ENCODE measurements at places on chromosomes 1 and 21.

DNA sequence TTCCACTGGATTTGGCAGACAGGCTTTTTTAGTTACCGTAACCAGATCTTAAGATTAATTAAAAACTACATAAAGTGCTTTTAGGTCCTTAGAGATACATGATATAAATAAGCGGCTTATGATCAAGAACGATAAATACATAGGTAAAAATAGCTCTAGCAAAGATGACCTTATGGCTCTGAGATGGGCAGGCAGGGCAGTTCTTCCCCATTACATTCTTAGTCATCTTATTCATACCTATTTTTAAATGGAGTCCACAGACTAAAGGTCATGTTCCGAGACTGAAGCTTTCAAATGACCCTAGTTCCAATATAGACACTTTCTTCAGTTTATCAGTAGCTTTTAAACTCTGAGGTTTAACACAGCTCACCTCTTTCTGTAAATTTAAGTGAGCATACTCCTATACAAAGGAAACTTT, 4.3 kb downstream of the MCL1 start:
- no peak for DNase-seq

DNA sequence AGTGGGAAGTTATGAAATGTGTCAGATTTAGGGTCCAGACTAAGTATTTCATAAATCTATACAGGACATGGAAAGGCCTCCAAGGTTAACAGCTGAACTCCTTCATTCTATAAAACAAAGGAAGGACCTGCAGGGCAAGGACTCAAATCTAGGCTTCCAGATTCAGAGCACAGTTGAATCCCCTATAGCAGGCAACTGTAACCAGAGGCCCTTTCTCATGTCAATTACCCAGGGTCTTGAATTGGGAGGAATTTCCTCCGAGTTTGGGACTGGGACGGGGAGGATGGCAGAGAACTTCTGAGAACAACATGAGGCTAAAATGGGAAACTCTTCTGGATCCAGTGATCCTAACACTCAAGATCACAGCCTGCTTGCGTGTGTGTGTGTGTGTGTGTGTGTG, 112.9 kb upstream of the BEND5 start:
- DNase-seq, result no peak

DNA sequence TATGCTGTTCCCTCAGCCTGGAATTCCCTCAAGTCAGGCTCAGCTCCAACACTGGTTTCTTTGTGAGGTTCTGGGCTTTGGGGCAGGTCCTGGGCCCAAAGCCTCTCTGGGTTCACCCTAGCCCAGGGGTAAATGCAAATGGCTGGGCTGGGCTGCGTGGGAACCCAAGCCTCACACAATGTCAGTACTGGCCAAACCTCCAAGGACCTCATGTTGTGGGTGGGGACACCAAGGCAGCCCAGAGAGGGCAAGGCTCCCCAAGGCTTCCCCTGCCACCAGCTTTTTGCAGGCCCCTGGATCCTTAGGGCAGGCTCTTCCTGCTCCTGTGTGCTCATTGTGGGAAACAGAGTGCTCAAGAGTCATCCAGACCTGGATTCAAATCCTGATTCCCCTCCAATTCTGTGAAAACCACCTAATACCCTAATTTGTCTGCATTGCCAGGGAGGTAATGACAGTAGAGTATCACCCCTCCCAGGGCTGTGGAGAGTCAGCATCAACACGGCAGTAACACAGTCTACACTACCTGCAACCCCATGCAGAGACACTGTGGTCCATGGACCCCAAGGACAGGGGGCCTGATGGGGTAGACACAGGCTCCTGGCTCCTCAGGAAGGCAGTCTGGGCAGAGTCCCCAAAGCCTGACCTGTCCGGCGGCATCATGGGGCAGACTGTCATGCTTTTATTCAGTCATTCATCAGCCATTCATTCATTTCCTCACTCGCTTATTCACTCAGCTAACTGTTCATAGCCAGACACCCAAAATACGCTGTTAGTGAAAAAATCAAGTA, 85.7 kb downstream of the DMRTB1 start:
- no peak for DNase-seq

- no peak for DNase-seq
Observed at GRCh38 chr1:51686450-51686849, 69.6 kb downstream of the OSBPL9 start.

GRCh38 chr1:3594706-3595377, 16.5 kb downstream of the MEGF6 start:
- no peak for DNase-seq

DNA sequence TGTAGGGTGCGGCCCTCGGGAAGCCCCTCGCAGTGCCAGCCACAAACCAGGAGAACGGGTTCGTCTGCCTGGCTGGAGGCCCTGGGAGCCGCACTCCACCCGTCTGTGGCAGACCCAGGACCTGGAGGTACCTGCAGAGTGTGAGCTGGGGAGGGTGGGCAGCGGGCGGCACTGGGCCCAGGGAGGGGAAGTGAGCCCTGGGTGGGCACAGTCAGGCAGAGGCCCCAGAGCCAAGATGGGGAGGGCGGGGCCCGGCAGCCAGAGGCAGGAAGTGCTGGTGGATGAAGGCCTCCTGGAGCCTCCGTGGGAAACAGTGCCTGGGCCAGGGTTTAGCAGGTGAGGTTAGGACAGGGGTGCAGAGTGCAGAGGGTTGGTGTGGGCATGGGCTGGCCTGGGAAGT, 4.0 kb upstream of the PEX10 start:
- DNase-seq, result no peak

GRCh38 chr1:220184506-220184905, 87.7 kb downstream of the RAB3GAP2 start:
- no peak for DNase-seq

- DNase-seq, result peak; percentile 71
Observed at GRCh38 chr1:32215629-32216480, 6.3 kb downstream of the TMEM234 start.

GRCh38 chr1:94382201-94382600, 36.0 kb upstream of the ABCD3 start:
- DNase-seq, result no peak

GRCh38 chr1:208132287-208132882, 111.8 kb downstream of the PLXNA2 start:
- DNase-seq, result peak; percentile 63

DNA sequence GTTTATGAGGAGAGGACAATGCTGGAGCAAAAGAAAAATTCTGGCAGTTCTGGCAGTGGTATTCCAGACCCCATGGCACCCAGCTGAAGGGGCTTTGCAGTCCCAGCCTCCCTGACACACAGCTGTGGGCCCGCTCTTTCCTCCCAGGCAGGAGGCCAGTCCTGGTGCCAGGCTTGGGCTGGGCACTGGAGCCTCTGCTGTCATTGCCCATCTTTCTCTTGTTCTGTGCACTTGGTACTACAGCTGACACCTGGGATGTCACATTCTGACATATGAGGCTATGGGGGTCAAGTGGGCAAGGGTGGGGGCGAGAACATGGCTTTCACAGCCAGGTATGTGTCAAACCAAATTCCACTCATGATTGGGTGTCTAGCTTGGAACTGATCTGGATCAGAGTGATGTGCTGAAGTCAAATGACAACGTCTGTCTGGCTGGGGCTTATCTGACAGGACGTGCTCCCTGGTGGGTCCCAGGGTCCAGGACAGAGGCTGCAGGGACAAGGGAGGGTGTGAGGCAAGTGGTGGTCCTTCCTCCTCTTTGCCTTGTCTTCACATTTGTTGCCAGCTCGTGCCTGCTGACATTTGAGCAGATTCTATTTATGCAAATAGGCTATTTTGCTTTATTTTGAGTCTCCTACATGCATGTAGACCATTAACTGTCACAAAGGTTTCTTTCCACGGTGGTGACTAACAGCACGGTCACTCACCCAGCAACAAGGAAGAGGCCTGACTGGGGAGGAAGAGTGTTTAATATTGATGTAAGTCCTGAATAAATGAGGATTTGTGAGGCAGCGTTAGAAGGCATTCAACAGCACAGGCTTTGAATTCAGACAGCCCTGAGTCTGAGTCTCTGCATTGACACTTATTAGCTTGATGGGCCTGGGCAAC, 336.3 kb downstream of the PBX1 start:
- no peak for DNase-seq

DNA sequence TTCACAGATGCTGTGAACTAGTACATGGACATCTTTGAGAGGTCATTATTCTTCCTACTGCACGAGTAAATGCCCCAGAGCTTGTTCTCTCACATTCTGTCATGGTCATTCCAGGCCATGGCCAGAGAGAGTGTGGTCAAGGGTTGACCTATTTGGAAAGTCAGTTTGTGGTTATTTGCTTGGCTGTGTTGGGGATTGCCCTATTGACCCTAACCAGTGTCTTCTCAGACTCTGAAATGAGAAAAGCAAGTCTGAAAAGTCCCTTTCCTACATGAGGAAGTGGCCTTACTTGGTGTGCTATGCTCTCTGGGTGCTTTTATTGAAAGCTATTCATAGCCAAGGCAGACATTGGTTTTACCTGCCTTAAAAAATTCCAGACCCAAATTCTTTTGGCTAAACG, 26.6 kb downstream of the CLIC6 start:
- no peak for DNase-seq

DNA sequence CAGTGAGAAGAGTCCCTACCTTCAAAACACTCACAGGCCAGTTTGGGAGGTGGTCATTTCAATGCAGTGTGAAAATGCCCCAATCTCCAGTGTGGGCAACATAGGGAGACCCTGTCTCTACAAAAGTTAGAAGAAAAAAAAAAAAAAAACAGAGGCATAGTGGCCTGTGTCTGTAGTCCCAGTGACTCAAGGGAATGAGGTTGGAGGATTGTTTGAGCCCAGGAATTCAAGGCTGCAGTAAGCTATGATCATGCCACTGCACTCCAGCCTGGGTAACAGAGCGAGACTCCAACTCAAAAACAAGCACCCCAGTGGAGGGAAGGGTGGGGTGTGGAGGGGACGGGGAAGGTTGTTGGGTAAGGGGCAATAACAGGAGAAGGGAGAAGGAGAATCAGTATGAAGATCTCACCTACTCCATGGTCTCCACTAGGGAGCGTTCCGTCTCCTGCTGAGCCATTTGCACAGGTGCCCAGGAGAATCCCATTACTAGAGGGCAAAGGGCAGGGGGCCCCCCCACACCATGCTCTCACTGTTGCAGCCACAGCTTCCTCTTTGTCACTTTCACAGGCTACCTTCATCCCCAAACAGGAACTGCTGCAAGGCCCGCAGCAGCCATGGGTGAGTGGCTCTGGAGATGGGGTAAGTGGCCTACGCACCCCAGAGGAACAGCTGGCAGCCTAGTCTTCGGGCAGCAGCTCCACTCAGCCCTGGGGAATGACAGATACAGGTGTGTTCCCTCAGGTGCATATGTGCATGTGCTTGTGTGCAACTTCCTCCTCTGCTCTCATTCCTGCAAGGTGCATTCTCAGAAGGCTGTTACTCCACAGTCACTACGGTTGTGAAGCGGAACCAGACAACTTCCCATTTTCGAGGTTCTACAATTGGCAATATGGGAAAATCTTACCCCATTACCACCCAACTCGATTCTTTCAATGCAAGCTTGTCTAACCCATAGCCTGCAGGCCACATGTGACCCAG, 87.9 kb upstream of the LYST start:
- DNase-seq, result no peak

- peak; percentile 14 for DNase-seq
Observed at GRCh38 chr1:176073524-176074157, 133.4 kb downstream of the COP1 start.

DNA sequence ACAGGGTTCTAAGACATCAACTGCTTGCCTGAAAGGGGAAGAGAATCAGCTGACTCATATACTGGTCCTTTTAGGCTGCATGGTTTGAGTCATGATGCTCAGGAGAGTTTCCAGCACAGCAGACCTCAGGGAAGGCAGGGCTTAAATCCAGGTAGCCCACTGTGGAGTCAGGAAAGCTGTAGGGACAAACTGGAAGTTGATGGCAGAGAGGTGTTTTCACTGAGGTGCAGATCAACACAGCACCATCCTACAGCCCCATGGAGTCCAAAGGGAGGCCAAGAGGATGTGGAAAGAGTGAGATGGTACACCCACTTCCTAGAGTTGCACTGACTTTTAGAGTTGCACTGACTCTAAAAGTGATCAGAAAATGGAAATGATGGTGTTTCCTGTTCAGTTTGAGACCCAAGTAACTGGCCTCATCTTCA, 252.4 kb upstream of the DUSP10 start:
- DNase-seq, result no peak

DNA sequence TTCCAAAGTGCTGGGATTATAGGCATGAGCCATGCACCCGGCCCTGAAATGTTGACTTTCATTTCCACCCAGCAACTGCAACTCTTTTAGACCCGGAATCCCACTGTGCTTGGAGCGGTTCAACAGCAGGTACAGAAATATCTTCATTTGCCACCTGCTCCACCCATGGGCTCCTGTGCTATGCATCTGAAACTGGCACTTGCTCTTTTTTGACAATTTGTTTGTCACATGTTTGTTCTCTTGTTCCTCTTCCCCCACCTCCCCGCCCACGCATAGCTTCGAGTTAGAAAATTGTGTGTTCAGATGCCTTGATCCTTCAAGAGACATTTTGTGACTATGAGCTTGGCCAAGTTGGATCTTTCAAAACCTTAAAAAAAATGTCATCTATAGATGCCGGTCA, 2.4 kb upstream of the IFNLR1 start:
- no peak for DNase-seq

DNA sequence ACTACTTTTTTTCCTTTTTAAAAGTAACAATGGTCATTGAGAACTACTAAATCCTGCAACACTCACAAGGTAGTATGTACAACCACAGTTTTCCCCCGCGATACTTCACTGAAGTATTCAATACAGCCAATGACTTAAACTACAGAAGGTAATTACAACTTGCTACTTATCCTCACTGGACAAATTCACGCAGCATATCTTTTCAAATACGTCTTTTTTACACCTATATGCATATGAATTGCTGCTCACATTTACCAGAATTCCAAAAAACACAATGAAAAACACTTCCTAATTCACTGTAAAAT, 12.4 kb downstream of the NRIP1 start:
- DNase-seq, result no peak

- DNase-seq, result no peak
Observed at GRCh38 chr1:236699366-236699765, 13.1 kb downstream of the ACTN2 start.

GRCh38 chr1:190068304-190068703, 409.4 kb downstream of the BRINP3 start:
- no peak for DNase-seq

DNA sequence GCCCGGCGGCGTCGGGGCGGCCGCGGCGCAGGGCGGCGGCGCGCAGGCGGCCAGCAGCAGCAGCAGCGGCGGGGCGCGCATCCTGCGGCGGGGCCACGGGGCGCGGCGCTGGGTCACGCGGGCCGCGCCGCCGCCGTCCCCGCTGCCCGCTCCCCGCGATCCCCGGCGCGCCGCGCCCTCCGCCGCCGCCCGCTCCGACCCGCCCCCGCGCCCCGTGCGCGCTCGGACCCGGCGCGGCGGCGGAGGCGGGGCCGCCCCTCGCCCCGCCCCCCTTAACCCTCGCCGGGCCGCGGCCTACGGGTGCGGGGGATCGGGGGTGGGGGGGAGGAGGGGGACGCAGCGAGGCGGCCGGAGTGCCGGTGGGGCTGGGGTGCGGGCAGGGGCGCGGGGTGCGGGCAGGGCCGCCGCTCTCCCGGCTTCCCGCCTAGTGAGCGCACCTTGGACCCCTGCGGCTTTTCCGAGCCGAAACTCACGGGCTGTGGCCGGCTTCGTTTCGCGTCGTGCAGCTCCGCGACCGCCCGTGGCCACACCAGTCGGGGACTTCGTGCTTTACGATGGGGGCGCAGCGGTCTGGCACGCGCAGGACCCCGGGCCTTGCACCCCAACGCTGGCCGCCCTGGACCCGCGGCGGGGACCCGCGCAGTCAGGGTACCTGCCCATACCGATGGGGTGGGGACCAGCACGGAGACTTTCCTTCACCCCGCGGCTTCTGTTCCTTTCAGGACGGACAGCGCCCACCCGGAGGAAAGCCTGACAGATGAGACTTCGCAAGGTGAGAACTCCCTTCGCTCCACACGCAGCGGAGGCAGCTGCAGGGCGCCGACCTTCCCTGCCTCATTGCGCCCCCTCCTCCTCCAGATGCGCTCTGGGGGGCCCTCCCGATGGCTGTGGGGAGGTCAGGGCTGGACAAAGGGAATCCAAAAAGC, at the start of gene FNDC10:
Gene FNDC10 (minus strand): TSS at position 201 of the 926 bp plus-strand sequence. CDS start 120 bp downstream, at position 81.
- DNase-seq, result no peak

Data from NCI-H774 (cell line).